ENCODE measurements at places on chromosomes 12 and 14.

DNA sequence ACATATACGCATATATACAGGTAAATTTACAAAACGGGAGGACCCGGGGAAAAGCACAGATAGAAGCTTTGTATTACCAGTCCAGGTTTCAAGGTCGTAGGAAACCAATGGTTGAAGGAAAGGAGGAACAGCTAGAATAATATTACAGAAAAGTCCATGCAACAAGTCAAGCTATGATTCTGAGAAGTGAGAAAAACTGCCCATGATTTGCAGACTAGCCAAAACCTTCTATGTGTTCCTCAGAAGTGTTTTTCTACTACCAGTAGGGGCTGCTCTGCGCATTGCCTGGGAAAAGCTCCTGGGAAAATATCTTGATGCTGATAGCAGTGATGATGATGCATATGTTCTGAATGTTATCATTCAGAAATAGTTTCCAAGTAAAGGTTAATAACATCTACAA, 2.2 kb downstream of the PDZRN4 start:
- DNase-seq = no peak

DNA sequence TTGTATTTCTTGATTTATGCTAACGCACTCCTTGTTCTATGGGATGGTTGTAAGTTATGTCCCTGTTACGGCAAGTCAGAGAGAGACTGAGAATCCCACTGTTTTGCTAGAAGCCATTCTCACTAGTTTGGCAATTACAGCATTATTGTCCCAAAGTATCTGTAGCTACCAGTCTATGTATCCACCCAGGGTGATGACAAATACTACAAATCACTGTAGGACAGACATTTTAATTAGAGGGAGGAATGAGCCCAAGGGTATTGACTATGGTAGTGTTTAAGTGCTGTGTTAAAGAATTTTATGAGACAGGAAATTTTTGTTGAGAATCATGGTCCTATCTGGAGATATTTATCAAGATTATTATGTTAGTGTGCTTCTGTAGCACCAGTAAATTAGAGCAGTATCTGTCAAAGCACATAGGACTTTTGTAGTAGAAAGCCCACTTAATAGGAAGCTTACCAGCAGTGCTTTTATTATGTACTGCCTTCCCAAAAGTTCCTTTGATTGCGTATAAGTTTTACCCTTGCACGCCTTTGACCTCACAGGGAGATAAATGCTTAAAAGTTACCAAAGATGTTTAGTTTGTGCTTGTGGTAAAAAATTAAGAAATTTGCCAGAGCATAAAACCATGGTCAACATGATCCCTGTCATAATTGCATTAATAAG, 10.7 kb downstream of the PRKCH start:
- DNase-seq = no peak

- no peak for DNase-seq
Measured at GRCh38 chr14:23137813-23138535, 18.9 kb upstream of the CEBPE start.

DNA sequence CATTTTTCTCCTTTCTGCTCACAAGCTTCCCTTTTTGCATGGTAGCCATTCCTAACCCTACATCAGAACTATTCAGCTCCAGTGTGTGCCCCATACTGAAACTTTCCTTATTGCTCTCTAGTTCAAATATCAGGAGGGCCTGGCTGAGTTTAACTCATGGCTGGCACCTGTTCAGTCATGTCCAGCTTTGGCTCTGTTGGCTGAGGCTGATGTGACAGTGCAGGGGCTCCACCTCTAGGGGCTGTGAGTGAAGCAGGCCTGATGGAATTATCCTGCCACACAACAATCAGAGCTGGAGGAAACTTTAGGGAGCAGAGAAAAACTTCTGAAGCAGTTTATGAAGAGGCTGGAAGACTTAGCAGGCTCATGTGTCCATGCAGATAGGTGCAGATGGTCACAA, 8.5 kb downstream of the COQ6 start:
- no peak for DNase-seq

DNA sequence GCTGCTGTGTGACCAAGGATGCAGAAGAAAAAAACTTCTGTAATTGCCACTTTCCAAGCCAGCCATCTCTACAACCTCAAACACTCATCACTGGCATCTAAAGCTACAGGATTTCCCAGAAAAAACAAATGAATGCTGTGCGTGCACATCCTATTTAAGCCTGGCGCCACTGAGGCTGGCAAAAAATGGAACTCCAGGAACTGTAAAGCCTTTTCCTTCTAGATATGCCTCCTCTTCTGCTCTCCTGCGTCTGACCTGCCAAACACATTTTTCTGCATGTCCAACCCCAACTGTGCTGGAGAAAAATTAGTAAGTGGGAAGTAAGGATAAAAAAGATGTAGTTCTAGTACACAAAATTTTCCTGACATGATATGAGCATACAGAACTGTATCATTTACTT, 184.9 kb downstream of the ITPR2 start:
- no peak for DNase-seq
